Activated T-helper 1 cell treated with Interleukin-2 at 50 U/mL for 16 hours (primary cell): ENCODE measurements at places on chromosomes 5 and 9.

- no peak for DNase-seq
Measured at GRCh38 chr5:132678735-132679134, 4.9 kb downstream of the IL4 start.

- no peak for DNase-seq
Measured at GRCh38 chr5:106755789-106756188, 914.9 kb downstream of the EFNA5 start.

- DNase-seq, result no peak
Measured at GRCh38 chr5:153782589-153783361, 255.9 kb downstream of the FAM114A2 start.

DNA sequence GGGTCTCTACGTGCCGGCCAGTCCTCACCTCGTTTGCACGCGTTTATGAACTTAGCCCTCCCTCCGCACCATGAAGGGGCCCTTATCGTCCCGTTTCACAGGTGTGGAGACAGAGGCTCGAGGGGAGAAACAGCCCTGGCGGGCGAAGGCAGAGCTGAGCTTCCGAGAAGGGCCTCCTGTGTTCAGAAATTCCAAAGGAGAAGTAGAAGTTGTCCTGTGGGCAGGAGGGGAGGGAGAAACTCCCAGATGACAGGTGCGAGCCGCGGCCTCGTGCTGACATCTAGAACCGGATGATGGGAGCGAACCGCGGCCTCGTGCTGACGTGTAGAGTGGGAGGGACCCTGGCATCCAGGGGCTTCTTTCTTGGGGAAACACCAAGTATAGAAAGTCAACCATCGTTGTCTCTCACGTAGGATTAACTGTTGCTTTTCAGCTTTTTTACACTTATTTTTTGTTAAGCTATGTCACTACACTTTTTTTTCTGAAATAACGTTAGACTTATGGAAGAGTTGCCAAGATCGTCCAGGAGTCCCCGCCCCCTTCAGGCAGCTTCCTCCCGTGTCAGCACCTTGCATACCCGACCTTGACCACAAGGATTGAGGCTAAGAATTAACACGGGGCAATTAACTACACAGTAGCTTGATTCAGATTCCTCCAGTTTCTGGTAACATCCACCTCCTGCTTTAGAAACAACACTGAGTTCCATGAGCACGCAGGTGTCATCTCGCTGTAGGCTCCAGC lies 42.8 kb upstream of the NKD2 start:
- DNase-seq, result no peak

DNA sequence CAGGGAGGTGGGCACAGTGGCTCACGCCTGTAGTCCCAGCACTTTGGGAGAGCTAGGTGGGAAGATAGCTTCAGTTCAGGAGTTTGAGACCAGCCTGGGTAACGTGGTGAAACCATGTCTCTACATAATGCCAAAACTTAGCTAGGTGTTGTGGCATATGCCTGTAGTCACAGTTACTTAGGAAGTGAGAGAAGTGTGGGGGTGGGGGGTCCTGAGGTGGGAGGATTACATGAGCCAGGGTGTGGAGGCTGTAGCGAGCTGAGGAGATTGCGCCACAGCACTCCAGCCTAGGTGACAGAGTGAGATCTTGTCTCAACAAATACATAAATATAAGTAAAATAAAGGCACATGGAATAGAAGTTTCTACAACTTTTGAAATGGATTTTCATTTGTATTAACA lies 23.1 kb downstream of the VCAN start:
- DNase-seq, result no peak

DNA sequence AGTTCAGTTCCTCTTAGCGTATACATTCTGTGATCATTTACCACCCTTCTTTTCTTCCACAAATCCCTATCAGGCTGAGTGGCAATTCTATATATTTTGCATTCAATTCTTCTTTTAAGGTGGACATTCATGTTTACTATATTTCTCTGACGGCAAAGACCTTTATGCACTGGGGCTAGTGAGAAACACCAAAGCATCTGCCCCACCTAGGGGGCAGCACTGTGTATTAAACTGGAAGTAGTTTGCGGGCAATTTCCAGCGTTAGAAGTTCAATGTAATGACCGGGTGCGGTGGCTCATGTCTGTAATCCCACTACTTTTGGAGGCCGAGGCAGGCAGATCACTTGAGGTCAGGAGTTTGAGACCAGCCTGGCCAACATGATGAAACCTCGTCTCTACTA lies 27.9 kb upstream of the FBXL7 start:
- DNase-seq, result no peak

- no peak for DNase-seq
Measured at GRCh38 chr9:129571298-129572051, 49.4 kb downstream of the C9orf50 start.

GRCh38 chr5:123294544-123294943 lies 128.7 kb downstream of the CEP120 start:
- no peak for DNase-seq
